Stimulated activated naive CD8-positive, alpha-beta T cell treated with anti-CD3 and anti-CD28 coated beads, Interleukin-15, amount 100 ng/mL, for 72 hours (primary cell): ENCODE measurements at places on chromosomes 12 and 14.

DNA sequence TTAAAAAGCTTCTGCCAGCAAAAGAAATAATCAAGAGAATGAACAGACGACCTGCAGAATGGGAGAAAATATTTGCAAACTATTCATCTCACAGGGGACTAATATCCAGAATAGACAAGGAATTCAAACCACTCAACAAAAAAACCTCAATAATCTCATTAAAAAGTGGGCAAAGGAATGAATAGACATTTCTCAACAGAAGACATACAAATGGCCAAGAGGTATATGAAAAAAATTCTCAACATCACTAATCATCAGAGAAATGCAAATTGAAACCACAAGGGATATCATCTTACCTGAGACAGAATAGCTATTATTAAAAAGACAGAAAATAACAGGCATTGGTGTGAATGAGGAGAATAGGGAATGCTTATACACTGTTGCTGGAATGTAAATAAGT lies 270.0 kb downstream of the DACT1 start:
- DNase-seq: no peak

DNA sequence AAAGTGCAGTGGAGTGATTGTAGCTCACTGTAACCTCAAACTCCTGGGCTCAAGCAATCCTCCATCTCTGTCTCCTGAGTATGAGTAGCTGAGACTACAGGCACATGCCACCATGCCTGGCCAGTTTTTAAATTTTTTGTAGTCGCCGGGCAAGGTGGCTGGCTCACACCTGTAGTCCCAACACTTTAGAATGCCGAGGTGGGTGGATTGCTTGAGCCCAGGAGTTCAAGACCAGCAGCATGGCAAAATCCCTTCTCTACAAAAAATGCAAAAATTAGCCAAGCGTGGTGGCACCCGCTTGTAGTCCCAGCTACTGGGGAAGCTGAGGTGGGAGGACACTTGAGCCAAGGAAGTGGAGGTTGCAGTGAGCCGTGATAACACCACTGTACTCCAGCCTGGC lies 219.5 kb downstream of the KLHL28 start:
- DNase-seq: no peak

DNA sequence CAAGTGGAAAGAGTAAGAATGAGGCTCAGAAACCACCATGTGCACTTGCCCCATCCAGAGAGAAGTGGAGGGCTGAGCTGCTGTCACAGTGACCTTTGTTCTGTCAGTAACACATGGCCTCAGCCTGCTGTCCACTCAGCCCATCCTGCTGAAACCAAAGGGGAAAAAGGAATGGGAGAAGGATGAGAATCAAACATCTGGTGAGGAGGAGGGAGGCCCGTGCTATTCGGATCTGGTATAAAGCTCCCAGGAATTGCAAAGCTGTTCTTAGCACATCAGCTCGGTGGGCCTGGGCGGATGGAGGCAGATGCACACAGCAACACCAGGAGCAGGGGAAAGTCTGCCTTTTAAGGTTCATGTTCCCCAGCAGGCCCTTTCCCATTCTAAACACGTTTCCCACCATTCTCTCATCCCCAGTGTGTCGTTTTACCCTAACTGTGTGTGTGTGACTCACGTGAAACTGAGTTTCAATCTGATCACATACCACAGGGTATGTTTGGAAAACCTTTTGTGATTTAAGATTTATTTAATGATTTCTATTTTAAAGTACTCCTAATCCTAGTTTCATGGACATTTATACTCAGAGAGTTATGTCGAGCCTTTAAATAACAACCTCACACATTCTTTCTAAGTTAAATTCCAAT lies 36.8 kb downstream of the RTRAF start:
- DNase-seq: no peak

GRCh38 chr12:102571889-102572288 lies 91.5 kb upstream of the IGF1 start:
- no peak for DNase-seq

DNA sequence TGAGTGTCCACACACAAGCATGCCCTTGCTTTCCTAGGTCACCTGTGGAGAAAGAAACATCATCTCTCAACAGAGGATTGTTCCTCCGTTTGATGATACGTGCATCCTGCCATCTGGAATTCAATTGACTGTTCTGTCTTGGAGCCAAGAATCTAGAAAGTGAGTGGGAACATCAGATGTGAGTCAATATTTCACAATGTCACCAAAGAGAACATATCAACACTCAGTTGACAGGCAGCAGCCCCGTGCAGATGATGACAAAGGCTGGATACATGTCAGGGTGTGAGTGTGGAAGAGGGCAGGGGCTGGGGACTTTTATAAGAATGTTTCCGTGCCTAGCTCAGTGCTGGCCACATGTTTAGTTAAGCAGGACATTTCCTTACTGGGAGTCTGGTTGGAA lies 76.1 kb downstream of the TBC1D30 start:
- no peak for DNase-seq

DNA sequence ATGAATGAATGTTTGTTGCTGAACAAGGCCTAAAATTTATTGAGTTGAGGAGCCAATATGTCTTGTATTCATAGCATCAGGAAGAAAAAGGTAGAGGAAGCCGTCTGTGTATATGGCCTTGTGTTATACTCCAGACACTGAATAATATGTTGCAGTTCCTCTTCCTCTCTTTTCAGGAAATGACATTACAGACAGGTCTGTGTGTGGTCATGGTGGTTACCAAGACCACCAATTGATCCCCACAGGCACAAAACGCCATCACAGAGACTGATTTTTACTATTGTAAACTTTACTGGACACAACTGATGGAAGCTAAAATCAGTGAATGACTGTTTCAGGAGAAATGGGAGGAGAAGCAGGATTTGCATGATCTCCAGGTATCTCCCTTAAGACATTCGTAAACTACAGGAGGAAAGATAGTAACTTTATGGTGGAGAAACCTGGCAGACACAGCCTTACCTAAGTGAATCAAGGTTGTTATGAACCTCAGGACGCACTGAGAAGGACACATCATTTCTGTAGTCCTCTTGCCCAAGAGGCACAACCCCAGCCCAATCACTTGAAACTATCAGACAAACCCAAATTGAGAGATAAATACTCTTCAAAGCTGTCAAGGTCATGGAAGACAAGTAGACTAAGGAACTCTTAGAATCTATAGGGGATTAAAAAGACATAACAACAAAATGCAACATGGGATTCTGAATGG lies 334.1 kb upstream of the RGS6 start:
- peak; percentile 20 for DNase-seq

GRCh38 chr14:70882776-70883492 lies 24.3 kb upstream of the PCNX1 start:
- DNase-seq: no peak

DNA sequence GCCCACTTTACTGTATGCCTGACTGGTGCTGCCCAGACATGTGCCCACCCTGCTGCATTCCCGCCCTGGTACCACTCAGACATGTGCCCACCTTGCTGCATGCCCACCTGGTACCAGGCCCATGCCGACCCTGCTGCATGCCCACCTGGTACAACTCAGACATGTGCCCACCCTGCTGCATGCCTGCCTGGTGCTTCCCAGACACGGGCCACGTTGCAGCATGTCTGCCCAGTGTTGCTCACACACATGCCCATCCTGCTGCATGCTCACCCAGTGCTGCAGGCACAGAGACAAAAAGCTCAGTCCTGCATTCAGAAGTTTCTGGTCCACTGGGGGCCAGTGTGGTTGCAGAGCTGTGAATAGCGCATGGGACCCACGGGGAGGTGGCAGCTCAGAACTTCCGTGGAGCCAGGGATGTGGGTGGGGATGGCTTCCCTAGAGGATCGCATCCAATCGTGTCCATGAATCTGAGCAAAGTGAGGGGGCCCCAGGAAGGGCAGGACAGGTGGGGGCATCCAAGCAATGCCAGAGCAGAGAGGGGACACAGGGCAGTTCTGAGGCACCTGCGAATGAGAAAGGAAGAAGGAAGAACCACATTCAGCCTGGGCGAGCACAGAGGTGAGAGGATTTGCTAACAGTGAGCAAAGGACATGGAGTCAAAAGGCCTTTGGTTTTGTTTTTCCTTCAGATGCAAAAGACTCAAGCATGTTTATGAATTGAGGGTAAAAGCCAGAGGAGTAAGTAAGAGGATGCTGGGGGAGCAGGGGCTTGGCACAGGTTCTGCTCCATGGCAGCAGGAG lies 175.9 kb upstream of the C14orf180 start:
- DNase-seq: no peak

DNA sequence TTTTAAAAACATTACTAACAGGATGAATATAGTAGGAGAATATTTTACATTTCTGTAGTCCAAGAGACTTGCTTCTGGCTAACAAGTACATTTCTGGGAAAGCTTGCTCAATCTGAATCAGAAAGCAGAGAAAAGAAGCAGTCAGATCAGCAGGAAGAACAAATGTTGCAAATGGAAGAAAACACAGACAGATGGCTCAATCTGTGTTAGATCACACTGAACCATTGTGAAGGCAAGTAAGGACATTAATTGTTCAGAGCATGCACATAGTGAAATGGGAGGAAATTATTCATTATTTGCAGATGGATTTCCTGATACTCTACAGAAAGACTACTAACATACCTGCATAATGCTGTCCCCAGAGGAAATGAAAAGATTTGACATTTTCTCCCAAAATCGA lies 65.2 kb upstream of the CNOT2 start:
- DNase-seq: no peak

DNA sequence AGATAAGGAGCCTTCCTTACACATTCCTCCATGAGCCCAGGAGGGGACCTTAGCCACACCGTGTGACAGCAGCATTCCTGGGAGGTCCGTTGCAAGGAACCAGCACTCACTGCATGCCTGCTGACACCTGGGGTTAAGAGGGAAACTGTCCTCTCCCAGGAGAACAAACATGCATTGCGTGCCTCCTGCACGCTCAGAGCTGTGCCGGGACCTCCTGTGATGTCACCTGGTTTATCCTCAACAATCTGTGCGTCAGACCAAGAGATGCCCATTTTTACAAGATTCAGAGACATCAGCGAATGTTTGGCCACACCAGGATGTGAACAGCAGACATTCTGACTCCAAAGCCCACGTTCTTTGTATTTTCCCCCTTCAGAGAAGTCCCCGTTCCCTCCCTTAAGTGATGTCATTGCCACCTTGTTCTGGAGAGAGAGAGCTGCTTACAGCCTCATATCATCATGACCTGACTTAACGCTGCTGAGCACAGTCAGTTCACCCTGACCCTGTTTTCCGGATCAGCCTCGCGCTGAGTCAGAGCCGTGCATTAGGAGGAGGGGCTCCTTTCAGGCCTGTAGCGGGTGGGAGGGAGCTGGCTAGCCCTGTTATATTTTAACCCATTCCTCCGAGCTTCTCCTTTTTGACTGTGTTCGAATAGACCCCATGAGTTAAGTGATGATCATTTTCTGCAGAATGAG lies 36.2 kb downstream of the TMEM120B start:
- DNase-seq: no peak
